NCI-H1436 treated with DMSO at 0.1 percent for 48 hours (cell line): ENCODE measurements at places on chromosomes 5 and 9.

GRCh38 chr5:135449644-135450043, 2.5 kb upstream of the DCANP1 start:
- DNase-seq = no peak

DNA sequence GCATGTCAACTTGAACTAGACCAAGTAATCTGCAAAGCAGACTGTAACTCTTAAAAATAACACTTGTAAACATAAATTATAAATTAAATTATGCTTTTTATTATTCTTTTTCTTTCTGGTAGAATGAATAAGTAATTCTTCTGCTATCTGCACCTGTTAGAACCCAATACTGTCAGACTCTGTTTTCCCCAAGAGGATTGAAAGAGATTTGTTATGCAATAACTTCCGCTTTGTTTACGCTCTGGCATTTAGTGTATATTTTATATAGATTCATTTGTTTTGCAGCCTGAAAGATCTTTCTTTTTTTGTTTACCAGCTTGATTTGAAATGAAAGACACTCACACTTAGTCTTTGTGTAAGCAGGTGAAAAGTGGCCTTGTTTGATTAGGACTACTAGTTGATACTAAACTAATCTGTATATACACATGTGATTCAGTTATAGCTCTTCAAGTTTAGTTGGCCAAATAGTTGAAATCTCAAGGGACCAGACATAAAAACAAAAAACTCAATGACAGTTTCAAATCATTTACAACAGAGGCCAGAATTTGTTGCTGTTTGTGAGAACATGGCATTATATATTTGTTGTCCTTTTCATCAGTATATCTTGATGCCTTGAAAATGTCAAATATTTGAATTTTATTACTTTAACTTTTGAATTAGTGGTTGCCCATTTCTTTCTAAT, 155.8 kb downstream of the PBX3 start:
- no peak for DNase-seq

DNA sequence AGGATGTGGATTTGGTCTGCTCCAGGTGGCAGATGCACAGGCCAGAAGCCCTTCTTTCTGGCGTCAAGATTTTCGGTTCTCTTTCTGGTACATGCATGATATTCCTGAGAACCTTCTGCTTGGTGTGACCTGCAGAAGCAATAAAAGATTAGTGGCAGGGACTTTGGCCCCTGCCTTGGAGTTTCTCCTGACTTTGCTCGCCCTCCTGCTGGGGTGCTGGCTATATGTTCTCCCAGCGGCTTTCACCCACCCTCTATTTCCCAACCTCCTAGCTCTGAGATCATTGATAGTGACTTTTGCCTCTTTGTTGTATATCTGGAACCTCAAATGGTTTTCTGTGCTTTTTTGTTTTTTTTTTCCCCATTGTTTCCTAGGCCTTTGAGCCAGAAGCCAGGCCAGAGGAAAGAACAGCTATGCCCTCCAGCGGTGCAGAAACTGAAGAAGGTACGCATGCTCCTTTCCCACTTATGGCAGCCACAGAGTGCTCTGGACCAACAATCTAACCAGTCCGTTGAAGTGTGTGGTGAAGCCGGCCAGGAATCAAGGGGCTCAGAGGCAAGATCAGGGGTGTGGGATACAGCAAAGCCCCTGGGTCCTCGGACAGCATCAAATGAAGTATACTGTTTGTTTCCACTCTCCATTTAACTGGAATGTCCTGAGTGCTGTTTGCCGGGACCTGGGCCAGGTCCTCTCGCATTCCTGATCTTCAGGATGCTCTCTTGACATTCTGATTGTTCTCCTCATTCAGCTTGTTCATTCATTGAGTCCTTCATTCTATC, 154.5 kb downstream of the ARHGEF28 start:
- no peak for DNase-seq

GRCh38 chr9:4287386-4287785, 12.5 kb downstream of the GLIS3 start:
- no peak for DNase-seq

DNA sequence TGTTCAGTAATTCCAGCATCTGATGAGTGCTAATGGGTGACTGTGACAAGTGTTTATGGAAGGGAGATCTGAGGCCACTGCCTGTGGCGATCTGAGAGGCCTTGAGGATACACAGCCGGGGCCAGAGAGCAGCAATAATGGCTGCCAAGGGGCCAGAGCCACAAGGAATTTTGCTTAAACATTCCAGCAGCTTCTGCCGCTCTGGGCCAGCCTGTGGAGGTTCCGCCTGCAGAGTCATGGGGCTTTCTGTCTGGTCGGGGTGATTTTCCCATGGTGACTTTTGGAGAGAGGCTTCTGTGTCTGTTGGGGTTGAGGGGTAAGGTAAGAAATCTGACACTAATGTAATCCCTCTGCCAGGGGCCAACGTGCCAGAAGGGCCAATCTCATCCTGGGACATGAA, 353.5 kb downstream of the ADAMTS6 start:
- no peak for DNase-seq

DNA sequence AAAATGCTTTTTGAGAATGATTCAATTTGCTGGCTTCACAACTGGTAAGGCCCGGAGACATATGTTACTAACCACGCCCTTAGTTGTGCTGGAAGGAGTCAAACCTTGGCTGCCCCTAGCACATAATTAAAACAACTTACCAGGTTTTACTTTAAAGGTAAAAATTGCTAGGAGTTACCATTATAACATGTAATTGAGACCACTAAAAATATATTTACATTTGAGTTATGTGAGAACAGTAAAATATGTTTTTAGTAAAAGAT, 435.6 kb upstream of the CDH9 start:
- DNase-seq = no peak

GRCh38 chr5:154474396-154475334, 3.4 kb downstream of the HAND1 start:
- DNase-seq = no peak

GRCh38 chr9:70385426-70385825, 29.0 kb downstream of the KLF9 start:
- no peak for DNase-seq

DNA sequence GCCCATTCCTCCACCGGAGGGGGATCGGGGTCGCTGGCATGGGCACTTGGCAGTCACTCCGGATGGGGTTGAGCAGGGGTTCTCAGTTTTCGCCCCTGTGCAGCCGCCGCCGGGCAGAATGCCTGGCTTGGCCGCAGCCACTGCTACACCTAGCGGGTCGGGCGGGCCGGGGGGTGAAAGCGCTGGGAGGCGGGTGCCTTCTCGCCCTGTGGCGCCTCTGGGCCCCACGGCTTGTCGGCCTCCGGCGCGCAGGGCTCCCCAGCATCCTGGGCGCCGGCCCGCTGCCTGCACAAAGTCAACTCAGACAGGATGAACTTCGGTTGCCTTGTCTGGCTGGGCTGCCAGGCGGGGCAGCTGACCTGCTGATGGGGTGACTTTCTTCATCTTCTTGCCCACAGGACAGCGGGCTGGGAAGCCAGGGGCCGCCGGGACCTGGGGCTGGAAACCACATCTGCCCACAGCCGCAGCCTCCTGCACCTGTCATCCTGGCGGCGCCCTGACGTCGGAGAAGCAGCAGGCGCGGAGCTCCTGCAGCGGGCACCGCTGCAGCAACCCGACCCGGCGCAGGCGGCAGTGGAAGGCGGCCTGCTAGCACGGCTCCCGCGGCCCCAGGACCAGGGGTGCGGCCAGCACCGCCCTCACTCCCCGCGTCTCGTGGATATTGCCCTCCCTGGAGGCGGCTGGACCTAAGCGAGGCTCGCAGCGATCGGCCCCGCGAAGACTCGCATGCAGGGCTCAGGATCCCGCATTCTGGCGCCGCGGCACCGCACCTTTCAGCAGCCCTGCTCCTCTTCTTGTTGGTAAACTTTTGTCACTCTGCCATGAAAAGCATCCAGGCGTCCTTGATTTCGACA, 1.3 kb upstream of the ANKRD18A start:
- no peak for DNase-seq

GRCh38 chr5:89842531-89842930, 567.0 kb downstream of the CETN3 start:
- DNase-seq = no peak

- DNase-seq = no peak
Observed at GRCh38 chr5:113081091-113081839, 104.7 kb downstream of the DCP2 start.

DNA sequence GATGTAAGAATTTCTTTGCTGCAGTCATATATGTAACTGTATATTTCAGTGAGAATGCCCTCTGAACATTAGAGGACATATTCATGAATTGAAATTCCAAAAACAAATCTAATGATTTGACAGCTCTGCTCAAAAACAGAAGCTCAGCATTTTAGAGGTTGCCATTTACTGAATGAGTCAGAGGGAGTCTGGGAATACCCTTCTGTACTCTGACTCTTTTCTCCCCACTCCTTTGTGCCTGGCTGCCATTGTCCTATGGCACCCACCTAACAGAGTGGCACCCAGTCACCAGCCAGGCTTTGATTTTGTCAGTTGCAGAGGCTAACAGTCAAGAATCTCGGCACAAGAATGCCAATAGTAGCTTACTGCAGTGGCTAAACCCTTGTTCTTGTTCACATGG, 133.6 kb downstream of the ATG10 start:
- DNase-seq = no peak

DNA sequence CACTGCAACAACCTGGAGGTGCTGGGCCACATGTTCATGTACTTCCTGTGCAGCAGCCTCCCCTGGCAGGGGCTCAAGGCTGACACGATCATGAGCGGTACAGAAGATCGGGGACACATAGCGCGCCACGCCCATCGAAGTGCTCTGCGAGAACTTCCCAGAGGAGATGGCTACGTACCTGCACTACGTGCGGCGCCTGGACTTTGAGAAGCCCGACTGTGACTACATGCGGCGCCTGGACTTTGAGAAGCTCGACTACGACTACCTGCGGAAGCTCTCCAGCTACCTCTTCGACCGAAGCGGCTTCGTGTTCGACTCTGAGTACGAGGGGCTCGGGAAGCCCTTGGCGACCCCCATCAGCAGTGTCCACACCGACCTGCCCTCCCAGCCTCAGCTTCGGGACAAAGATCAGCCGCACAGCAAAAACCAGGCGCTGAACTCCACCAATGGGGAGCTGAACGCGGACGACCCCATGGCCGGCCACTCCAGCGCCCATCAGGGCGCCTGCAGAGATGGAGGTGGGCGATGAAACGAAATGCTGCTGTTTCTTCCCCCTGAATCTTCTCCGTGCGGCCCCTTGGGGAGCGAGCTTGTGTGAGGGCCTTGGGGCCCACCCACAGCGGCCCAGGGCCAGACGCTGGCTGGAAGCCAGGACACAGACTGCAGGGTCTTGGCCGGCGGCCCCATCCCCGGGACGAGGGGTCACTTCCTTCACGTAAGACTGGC, 56.5 kb downstream of the JAK2 start:
- DNase-seq = no peak

DNA sequence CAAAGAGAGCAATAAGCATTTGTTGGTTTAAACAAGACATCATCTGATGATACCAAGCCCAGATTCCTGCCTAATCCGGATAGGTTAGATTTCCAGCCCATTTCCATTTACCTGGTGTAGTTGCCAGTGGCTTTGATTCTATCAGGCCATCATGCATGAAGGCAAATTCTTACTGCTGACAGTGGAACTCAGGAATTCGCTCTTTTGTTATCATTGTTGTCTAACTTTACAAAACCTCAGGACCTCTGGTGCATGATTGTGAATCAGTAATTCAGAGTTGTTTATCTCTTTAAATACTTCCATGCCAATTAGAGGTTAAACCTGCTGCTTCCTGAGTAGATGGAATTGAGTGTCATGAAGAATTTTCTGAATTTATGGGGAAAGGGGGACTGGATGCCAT, 76.5 kb downstream of the C9orf152 start:
- DNase-seq = no peak

DNA sequence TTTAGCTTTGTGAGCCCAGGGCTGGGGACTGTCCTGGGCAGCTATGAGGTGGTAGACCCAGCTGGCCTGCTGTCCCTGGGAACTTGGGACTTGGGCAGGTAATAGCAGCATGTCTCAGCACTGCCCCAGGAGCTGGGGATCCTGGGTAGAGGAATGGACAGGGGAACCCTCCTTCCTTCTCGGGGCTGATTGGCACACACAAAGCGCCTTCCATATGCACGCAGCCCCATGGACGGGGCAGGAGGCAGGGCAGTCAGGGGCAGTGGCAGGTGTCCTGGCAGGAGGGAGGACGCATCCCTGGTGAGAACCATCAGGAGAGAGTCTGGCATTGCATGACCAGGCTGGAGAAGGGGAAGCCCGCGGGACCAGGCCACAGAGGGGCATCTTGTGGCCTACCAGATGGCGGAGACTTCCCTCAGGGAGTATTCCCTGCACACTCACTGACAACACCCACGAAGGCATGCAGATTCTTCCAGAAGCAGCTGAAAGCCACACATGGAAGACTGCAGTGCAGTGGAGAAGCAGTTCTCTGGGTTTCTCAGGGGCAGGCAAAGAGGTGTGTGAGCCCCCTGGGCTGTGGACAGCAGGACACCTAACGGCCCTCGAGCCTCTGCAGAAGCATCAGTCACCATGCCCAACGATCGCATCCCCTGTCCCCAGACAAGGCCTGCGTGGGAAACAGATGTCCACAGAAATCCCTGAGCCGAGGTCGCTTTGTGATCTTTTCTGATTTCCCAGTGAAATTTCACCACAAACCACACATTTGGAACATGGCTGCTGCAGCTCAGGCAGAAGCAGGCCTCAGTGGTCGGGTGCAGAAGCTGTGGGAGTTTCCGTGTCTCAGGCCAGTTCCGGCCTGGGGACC, 7.0 kb upstream of the NKD2 start:
- DNase-seq = no peak

DNA sequence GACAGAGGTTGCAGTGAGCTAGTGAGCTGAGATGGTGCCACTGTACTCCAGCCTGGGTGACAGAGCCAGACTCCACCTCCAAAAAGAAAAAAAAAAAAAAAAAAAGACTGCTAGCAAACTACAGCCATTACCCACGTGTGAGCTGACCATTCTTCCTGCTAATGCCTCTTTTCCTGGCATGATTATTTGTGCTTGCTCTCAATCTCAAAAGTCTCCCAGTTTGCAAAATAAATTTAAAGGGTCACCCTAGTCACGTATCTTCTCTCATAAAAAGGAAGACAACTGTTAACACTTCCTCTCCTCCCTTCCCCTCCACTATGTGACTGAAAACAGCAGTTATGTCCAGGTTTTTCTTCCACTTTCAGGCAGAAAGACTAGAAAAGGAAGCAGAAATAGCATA, 37.2 kb downstream of the TRIM36 start:
- DNase-seq = no peak

GRCh38 chr9:116800885-116801284, 113.8 kb downstream of the TRIM32 start:
- DNase-seq = no peak
